ENCODE measurements at places on chromosomes 5 and 9. TPM values are rescaled to one million over a fixed set of nuclear protein-coding genes. Genes with fewer than 3 reads are reported as not detected.

Gene EDIL3
- total RNA-seq: 0.32 TPM

Gene SETX
- total RNA-seq: 38.5 TPM

Gene WDR41
- 54.1 TPM for total RNA-seq

Gene G3BP1
- total RNA-seq: 296 TPM

Gene PCDHGC5
- total RNA-seq: not detected

Gene TRIM52
- total RNA-seq: 7.6 TPM

DNA sequence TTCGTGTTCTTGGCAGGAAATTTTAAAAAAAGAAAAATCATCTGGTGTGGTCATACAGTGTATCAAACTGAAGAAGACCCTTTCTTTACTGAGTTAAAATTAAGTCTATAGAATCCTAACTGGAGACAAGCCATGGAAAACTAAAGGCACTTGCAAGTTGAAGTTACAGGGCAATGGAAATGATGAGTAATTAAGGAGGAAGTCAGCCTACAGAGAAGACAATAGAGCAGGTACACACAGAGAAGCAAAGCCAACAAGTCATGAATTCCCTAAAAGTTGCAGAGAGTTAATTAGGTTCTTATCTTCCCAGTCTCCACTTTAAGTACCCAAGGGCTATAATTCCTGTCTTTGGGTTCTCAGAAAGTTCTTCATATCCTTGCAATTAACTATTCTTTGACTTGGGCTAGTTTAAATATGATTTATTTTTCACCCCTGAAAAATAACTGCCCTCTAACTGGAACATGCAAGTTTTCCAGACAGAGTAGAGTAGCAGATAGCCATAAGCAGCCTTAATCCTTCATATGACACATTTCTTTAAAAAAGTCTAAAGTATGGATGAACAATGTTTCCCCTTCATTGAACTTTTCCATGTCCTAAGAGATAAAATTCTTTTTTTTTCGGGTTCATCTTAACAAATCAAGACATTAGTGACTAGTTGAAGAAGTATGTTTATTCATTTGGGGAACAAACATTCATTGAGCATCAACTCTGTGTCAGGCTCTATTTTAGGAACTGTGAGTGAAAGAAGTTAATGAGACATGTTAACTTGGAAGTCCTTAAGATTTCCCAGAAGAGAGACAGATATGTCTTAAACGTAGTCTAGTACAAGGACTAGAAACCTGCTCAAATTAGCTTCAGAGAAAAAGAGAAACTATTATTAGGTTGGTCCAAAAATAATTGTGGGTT, 5.2 kb upstream of the ITGA2 start:
- no peaks in the 10 kb centered on the region for H3K36me3 ChIP-seq
- peak; percentile 31 for DNase-seq
- H3K27me3 ChIP-seq: no peaks in the 10 kb centered on the region

DNA sequence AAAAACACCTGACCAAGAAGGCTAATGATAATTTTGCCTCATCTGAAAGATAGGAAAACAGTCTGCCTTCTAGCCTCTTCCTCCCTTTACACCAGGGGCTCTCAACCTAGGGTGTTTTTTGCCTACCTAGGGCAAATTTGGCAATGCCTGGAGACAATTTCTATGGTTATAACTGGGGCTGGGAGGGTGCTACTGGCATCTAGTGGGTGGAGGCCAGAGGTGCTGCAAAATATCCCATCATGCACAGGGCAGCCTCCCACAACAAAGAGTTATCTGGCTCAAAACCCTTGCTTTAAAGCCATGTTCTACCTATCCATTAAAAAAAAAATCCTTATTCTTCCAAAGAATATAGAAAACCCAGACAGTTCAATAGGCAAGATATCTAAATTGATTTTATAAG, 45.0 kb upstream of the NR3C1 start:
- H3K27ac ChIP-seq: no peak overlapping the region
- H3K4me3 ChIP-seq: no peak overlapping the region
- no peaks in the 10 kb centered on the region for H3K27me3 ChIP-seq

DNA sequence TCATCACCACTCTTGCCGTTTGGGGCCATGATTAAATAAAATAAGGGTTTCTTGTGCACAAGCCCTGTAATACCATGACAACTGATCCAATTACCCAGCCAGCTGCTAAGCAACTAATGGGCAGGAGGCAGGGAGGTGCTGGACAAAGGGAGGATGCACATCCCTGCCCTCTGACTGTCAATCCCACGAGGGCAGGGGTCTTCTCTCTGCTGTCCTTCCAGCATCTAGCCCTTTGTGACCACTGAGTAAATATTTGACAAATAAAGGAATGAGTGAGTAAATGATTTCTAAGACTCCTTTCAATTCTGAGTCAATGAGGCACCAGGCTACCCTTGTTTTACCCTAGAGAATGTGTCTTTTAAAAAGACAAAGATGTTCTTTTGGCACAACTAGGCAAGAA, 247.1 kb downstream of the SYK start:
- no peak overlapping the region for H3K4me3 ChIP-seq
- DNase-seq: no peak
- no peaks in the 10 kb centered on the region for H3K27me3 ChIP-seq
- H3K27ac ChIP-seq: no peak overlapping the region
- no peaks in the 10 kb centered on the region for H3K36me3 ChIP-seq

DNA sequence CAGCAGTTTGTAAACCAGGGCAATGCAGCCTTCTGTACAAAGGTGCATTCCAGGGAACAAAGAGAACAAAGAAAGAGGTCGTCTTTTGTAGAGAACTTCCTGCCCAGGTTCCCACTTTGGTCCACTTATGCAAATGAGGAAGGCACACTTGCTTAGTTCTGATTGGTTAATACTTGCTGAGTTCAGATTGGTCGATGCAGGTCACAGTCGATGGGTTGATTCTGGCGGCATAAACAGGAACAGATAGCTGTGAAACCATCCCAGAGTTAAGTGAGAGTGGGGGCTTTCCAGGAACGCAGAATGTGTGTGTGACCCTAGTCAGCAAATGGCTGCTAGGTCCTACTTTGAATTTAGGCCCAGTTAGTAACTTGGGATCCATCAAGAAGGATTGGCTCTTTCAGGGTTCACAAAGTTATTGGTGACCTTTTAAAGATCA, 1.8 kb upstream of the ADAMTS13 start:
- H3K27me3 ChIP-seq: no peaks in the 10 kb centered on the region
- H3K4me3 ChIP-seq: no peak overlapping the region
- DNase-seq: no peak
- peaks cover 2% of the 10 kb centered on the region for H3K36me3 ChIP-seq
- H3K27ac ChIP-seq: no peak overlapping the region
- H3K4me1 ChIP-seq: peaks cover 7% of the 10 kb centered on the region

DNA sequence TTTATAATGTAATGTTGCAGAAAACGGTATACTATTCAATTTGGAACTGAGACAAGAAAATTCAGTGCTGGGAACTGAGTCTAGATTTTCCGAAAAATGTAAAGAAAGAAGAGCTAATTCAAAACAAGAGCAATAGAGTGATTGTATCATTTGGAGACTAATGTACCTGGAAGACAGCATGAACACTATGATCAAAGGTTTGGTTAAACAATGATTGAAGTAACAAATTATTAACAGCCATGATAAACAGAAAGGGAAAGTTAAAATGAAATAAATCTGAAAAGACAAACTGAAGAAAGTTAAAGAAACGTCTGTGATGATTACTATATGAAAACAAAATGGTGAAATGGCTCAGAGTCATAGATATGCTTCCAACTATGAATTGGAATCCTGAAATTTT, 300.6 kb upstream of the MPDZ start:
- H3K27me3 ChIP-seq: no peaks in the 10 kb centered on the region
- no peak overlapping the region for H3K27ac ChIP-seq
- H3K36me3 ChIP-seq: no peaks in the 10 kb centered on the region
- no peak overlapping the region for H3K4me3 ChIP-seq
- no peaks in the 10 kb centered on the region for H3K4me1 ChIP-seq
- no peak for DNase-seq

GRCh38 chr5:32233696-32234447, 59.8 kb upstream of the GOLPH3 start:
- H3K4me3 ChIP-seq: no peak overlapping the region
- H3K27ac ChIP-seq: 0 out of 2 replicates have a peak overlapping the region, but pooled peaks have one; percentile 17
- H3K27me3 ChIP-seq: no peaks in the 10 kb centered on the region
- DNase-seq: no peak

GRCh38 chr5:124234770-124235562, 511.5 kb downstream of the ZNF608 start:
- no peaks in the 10 kb centered on the region for H3K4me1 ChIP-seq
- no peak overlapping the region for H3K4me3 ChIP-seq
- DNase-seq: no peak
- H3K36me3 ChIP-seq: no peaks in the 10 kb centered on the region

DNA sequence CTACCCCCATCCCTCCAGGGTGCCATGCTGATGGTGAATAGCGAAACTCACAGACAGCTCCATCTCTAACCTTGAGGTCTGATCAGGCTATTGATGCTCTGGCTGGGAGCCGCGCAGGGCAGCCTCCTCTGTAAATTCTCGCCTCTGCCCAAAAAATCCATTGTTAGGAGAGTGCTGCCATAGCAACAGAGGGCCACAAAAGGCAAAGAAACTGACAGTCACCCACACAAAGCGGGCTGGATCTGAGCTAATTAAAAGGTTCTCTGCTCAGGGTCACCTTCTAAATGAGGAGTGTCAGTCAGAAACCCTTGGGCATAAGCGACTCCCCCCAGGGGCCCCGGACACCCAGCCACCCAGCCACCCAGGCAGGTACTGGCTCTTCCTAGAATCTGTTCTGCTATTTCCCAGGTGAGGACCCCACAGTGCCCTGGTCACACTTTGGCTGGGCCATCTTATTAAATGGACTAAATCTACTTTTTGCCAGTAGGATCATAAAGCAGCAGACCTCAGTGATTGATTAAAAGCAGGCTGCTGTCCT, 126.7 kb downstream of the MED10 start:
- H3K36me3 ChIP-seq: no peaks in the 10 kb centered on the region
- H3K27me3 ChIP-seq: peaks cover 10% of the 10 kb centered on the region
- DNase-seq: no peak
- H3K4me3 ChIP-seq: no peak overlapping the region
- H3K4me1 ChIP-seq: no peaks in the 10 kb centered on the region

DNA sequence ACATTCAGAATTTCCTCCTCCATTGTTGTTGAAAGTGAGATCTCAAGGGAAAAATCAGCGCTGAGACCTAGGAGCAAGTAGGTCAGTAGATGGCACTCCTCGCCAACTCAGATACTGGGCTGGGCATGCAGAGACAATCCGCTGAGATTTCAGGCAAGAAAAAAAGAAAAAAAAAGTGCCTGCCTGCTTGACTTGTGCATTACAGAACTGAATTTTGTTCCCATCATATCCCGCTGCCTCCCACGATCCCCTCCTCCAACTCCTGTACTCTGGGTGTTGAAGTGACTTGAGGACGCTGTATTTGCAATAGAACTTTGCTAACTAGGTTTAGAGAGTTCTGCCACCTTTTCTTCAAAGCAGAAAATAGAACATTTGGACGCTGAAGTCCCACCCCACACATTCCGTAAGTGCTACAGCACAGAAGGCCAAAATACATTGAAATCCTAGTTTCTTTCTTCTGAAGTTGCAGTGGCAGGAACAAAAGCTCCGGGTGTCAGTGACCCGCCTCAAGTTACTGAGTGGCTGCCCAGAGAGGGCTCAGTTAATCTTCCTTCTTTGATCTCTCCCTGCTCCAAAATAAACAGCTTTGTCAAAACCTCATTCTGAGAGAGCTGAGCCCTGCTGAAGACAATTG, 265.8 kb downstream of the MLLT3 start:
- no peaks in the 10 kb centered on the region for H3K36me3 ChIP-seq
- H3K4me1 ChIP-seq: no peaks in the 10 kb centered on the region
- DNase-seq: peak; percentile 43

- H3K27ac ChIP-seq: no peak overlapping the region
- no peak for DNase-seq
- H3K27me3 ChIP-seq: no peaks in the 10 kb centered on the region
Observed at GRCh38 chr5:175649967-175650366, 7.9 kb upstream of the HRH2 start.

- no peak overlapping the region for H3K4me3 ChIP-seq
- H3K4me1 ChIP-seq: no peaks in the 10 kb centered on the region
- no peaks in the 10 kb centered on the region for H3K27me3 ChIP-seq
- DNase-seq: no peak
- H3K27ac ChIP-seq: no peak overlapping the region
- H3K36me3 ChIP-seq: no peaks in the 10 kb centered on the region
Observed at GRCh38 chr9:26157411-26157810, 479.2 kb upstream of the TUSC1 start.

DNA sequence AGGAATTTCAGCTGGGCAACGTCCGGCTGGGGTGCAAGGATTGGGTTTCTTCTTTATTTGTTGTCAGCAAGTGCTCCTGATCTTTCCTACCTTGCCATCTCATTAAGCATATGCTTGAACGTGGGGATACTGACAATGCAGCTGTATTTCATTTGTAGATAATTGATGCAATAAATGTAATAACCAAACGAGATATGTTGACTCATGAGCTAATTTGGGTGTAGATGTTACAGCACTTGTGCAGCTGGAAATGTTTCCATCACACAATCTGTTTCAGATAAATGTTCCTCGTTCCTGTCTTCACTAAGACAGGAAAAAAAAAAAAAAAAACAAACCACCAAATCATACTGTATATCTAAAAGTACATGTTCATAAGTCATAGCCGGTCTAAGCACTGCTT, 123.8 kb downstream of the DMRT2 start:
- no peaks in the 10 kb centered on the region for H3K27me3 ChIP-seq
- H3K36me3 ChIP-seq: no peaks in the 10 kb centered on the region
- DNase-seq: no peak
- no peak overlapping the region for H3K27ac ChIP-seq
- H3K4me3 ChIP-seq: no peak overlapping the region
- H3K4me1 ChIP-seq: no peaks in the 10 kb centered on the region

- no peaks in the 10 kb centered on the region for H3K27me3 ChIP-seq
- H3K36me3 ChIP-seq: no peaks in the 10 kb centered on the region
- H3K27ac ChIP-seq: peak overlapping the region; percentile 83
Observed at GRCh38 chr9:129383019-129383560, 205.0 kb upstream of the IER5L start.

Measured in HCT116 (cell line).